BE2C (cell line): ENCODE measurements at places on chromosomes 3 and 15.

DNA sequence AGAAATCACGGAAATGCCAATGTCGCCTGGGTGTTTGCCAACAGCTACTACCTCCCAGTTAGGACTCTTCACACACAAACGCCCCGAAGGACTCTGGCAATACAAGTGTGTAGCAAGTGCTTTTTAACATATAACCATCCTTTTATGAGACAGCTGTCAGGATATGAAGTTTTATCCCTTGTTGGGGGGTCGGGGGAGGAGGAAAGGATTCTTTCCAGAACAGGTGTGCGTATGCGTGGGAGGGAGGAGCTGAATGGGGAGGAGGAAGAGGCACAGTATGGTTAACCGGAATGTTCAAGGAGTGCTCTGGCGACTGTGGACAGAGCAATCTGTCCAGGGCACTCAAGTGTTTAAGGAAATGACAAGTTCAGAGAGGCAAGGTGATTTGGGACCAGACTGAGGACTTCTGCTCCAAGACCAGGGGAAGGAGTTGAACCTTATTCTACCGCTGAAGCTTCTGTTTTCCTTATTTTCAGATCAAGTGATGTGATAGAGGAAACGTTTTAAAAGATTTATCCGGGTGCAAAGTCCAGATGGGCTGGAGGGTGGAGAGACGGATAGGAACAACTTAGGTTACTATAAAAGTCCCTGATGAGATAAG, 1.3 kb downstream of the TSPAN3 start:
- DNase-seq = no peak

DNA sequence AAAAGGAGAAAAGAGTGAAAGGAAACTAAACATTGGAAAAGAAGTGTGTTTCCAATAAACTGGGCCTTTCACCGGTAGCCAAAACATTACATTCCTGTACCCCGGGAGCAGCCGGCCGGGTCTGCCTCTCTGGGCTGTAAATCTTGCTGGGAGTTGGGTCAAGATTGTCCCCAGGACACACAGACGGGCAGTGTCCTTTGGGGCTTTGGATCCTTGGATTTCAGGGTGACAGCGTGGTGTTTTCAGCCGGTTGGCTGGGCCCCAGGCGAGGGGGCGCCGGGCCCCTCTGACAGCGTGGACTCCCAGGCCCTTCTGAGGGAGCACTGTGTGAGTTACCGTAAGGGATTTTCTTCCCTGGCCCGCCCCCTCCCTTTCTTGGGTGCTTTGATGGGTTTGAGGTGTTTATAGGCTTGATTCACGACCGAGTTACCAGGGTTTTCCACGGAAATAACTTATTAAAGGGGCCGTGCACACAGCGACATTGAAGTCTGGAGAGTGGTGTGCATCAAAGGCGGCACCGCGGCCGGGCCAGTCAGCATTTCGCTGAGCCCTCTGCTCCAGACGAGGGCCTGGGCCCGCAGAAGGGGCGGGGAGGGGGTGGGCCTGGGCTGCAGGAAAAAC, 27.4 kb downstream of the SMAD6 start:
- no peak for DNase-seq

DNA sequence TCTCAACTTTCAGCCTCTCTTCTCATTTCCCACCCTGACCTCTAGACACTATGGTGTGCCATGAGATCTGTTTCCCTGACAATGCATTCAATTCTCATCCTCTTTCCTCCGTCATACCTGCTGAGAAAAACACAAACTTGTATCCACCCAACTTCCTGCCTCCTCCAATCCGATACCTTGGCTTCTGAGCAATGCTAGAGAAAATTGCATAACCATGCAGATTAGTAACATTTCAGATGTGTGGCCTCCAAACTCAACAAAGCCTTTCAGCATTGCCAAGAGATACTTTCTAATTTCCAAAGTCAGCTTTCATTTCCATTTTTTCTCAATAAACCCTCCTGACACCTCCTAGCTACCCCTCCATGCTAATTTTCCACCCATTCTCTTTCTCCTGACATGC, 88.5 kb downstream of the MINAR1 start:
- DNase-seq = no peak

- DNase-seq = peak; percentile 56
Measured at GRCh38 chr3:14879211-14879874, 60.6 kb downstream of the FGD5 start.

DNA sequence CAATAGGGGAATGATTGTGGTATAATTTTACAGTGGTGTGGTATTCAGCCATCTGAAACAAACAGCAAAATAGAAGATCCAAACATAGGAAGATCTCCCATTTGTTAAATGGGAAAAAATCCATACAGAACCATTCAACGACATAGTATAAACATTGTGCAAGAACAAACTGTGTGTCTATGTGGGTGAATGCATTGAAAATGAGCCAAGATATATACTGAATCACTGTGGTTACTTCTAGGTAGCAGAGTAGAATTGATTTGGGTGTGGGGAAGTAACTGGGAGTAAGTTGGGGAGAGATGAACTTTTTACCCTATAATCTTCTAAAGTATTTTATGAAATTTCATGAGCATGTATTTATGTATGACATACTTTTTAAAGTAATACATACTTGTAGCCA, 123.1 kb upstream of the UMPS start:
- no peak for DNase-seq

DNA sequence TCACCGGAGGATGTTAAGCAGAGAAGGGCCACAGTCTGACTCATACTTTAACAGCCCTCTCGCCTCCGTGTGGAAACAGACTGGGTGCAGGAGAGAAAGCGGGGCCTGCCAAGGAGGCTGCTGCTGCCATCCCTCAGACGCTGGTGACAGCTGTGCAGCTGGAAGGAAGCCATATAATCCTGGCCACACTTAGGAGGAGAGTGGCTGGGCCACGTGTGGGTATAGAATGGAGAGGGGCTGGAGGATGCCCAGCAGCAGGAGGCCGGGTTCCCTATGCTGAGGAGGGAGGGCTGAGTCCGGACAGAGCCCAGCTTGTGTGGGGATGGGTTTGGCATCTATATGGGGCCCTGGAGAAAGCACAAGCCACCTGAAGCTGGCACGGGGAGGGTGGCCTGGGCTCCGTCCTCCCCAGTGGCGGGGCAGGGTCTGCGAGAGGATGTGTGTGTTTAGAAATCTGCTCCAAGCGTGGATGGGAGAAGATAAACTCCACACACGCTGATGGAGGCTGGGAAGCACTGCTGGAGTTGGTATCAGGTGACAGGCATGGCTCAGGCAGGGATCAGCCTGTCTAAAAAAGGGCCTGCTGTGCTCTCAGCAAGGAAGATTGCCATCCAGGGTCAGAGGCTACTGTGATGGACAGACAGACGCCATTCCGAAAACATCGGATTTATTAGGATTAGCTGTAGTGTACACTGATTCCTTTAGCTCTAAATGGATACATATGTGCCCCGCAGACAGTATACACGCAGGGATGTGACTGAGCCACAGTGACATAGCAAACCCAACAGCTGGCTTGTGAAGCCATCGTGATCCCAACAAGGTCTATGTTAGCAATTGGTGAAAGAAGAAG, 15.9 kb downstream of the ABTB1 start:
- DNase-seq = no peak

- no peak for DNase-seq
Measured at GRCh38 chr15:74443100-74443909, 9.5 kb upstream of the SEMA7A start.

- no peak for DNase-seq
Measured at GRCh38 chr3:57787867-57788623, 31.9 kb downstream of the SLMAP start.

GRCh38 chr3:13934813-13935212, 54.9 kb upstream of the WNT7A start:
- DNase-seq = no peak

GRCh38 chr15:90863987-90864386, 4.4 kb upstream of the FURIN start:
- no peak for DNase-seq

- DNase-seq = no peak
Measured at GRCh38 chr15:88844749-88845386, 41.6 kb downstream of the ACAN start.

DNA sequence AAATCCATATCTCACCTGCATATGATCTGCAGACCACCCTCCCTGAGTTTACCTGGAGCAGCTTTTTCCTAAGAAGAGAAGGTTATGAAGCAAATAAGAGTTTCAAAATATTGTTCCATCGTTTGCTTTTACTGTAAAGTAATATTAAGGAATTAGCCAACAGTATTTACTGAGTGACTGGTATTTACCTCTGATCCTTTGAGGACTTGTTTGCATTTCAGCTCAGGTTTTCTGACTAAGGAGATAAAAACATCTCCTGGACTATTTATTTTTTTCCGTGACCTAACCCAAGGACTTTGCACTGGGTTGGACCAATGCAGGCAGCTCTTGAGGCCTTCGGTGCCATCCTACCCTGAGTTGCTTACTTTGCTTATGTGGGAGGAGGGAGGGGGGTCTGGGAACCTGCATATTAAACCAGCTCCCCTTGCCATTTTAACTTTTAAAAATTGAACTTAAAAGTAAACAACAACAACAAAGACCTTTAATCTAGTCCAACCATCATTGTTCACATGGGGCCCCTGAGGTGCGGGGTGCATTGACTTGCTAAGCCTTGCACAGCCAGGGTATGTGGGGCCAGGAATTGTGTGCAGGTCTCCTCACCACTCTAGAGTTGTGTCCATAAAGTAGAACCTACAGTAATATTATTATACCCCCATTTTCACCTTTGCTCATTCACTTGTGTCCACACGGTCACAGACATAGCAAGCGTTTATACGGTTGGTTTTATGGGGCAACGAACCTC, 39.3 kb downstream of the TRAK1 start:
- no peak for DNase-seq

DNA sequence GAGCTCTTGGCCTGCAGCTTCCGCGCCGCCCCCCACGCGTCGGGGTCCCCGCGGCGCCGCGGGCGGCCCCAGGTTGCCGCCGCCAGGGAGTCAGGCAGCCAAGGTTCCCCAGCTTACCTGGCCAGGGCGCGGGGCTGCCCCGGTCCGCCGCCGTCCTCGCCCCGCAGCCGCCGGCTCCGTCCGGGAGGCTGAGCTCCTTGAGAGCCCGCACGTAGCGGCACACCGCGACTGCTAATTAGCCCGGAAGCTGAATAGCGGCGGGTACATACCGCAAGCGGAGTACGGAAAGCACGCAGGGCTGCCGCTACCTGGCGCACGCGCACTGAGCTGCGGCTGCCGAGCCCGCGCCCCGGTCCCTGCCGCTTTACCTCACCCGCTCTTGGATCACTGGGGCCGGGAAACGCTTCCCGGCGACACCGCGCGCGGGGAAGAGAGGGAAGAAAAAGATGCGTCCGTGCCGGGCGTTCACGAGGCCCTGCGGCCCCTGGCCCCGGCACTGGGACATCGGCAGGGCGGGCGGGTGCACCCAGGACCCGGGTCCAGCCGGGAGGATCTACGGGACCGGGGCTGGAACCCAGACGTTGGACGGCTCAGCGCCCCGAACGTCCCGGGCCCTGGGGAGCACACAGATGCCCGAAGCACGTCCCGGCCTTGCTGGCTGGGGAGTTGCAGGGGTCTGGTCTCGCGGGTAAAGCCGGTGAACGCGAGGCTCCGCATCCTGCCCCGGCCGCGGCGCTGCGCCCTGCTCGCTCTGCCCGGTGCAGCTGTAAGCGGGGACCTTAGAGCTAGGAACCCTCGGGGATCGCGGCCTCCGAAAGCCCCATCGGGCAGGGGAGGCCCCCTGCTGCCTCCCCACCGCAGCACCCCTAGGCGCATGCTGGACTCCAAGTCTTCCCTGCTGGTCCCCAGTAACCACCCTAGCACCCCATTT, at the start of gene GOLGA8B:
TSS of gene GOLGA8B (minus strand) at position 253 of the 931 bp plus-strand sequence. CDS start 47,739 bp downstream, outside the sequence.
- peak; percentile 72 for DNase-seq

DNA sequence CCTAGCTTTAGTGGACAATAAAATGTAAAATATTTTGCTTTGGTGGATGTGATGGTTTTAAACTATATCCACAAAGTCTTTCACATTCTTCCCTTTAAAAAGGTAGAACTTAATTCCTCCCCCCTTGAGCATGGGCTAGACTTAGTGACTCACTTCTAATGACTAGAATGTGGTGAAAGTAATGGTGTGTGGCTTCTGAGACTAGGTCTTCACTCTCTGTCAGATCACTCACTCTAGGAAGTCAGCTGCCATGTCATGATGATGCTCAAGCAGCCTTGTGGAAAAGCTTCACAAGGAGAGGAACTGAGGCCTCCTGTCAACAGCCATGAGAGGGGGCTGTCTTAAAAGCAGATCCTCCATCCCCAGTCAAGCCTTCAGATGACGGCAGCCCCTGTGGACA, 4.2 kb downstream of the LRRC2 start:
- DNase-seq = no peak

DNA sequence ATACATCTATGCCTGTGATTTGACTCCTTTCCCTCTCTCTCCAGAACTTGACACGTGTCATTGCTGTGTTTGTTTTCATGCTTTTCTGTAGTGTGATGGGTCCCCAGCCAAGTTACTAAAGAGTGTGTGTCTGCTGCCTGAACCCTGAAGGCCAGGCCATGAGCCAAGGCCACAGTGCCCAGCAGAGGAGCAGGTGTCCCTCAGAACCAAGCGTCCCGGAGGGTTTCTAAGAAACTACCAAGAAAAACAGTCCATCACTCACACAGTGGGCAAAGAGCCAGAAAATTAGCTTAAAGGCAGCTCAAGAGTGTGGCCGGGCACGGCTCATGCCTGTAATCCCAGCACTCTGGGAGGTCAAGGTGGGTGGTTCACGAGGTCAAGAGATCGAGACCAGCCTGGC, 35.2 kb downstream of the FBXO45 start:
- no peak for DNase-seq

DNA sequence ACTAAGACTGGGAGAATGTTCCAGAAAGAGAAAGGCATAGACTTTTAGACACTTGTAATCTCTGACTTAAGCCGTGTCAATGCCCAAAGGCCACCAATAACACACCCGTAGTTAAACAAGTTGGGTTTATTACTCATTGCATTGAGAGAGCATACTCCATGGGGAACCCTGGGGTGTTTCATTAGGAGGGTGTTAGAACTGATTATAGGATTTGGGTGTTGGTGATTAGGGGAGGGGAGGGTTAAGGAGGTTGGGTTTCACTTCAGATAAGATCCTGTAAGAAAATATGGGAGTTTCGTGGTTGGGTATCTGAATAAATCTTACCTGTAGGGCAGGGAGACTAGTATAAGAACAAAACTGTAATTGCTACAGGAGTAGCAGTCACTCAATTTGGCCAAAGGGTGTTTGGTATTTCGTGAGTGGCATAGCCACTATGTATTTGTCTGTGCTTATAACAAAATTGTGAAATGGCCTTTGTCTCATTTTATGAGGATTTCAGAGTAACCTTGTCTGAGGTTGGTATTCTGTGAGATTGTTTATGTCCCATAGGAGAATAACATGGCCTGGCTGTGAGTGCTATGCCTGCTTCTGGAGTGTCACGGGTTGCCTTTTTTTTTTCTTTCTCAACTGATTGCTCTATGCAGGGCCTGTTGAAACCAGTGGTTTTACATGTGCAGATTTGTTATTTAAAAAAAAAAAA, 2.9 kb downstream of the HACD3 start:
- DNase-seq = no peak

- peak; percentile 31 for DNase-seq
Measured at GRCh38 chr3:158165141-158165655, 55.3 kb downstream of the RSRC1 start.
